ENCODE measurements at places on chromosomes 11 and 22.

DNA sequence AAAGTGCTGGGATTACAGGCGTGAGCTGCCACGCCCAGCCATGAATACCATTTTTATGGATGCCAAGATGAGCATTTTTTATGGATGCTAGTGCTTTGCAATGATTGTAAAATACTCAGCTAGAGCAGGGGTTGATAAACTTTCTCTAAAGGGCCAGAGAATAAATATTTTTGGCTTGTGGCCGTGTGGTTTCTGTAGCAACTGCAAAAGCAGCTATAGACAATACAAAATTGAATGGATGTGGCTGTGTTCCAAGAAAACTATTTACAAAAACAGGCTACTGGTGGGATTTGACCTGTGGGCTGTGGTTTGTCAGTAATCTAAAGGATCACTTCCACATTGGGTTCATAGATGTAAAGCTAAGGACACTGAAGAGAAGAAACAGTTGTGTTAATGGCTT is 56.0 kb downstream of the COMMD9 start:
- DNase-seq = no peak

- no peak for DNase-seq
These were observed 1.2 kb upstream of the CXCR5 start for GRCh38 chr11:118882491-118882890.

DNA sequence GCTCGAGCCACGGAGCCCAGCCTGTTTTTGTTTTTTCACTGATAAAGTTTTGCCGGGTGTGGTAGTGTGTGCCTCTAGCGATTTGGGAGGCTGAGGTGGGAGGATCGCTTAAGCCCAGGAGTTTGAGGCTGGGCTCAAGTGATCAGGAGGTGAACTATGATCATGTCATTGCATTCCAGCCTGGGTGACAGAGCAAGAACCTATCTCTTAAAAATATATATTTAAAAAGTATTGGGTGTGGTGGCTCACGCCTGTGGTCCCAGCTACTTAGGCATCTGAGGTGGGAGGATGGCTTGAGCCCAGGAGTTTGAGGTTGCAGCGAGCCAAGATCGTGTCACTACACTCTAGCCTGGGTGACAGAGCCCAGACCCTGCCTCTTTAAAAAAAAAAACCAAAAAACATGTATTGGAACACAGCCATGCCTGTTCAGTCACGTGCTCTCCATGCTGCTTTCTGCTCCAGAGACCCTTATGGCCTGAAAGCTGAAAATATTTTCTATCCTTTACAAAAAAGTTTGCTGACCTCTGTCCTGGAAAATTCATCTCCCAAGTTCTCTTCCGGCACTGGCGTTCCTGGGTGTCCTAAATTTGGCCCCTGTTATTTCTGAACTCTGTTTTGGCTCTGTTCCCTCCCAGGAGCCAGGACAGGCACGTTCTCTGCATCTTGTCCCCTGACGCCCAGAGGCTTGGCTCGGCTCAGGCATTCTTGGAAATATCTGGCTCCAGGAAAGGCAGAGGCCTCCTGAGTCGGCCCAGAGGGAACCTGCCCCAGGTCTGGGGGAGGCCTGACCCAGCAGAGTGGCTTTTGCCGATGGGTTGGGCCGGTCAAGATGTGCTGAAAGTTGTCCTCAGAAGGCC is 61.3 kb upstream of the PPP6R3 start:
- no peak for DNase-seq

DNA sequence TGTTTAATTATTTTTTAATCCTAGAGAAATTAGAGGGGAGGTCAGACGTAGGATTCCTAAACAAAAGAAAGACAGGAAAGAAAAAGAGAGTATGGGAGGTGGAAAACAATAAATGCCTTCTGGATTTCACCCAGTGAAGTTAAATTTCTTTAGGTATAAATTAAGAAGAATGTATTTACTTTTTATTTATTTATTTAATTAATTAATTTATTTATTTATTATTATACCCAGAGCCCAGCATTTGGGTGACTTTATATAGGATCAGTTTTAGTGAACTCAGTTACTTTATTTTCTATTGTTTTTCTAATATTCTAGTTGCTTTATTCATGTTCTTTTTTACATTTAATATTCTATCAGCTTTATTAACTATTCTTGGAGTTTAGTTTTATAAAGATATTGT is 551.8 kb downstream of the LUZP2 start:
- no peak for DNase-seq

- no peak for DNase-seq
These were observed 80.0 kb downstream of the CTTN start for GRCh38 chr11:70478166-70478890.

DNA sequence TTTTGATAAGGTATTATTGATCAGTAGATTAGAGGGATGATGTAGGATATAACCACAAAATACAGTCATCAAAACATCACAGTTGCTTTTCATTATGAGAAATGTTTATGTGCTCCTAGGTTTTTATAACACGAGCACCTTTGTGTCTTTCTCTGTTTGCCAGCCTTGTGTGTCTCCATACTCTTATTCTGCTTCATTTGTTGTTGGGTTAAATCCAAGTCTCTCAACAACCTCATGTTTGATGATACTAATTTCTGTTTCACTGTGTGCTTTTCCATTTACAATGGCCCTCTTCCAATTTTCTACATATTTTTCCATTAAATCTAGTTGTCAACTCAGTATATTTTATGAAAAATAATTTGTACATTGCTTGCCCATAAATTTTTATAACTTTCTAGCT is 107.7 kb upstream of the POU2AF2 start:
- no peak for DNase-seq

GRCh38 chr11:116330439-116331185 is 442.2 kb downstream of the BUD13 start:
- no peak for DNase-seq

GRCh38 chr22:29171721-29172120 is 34.0 kb upstream of the EMID1 start:
- DNase-seq = no peak

DNA sequence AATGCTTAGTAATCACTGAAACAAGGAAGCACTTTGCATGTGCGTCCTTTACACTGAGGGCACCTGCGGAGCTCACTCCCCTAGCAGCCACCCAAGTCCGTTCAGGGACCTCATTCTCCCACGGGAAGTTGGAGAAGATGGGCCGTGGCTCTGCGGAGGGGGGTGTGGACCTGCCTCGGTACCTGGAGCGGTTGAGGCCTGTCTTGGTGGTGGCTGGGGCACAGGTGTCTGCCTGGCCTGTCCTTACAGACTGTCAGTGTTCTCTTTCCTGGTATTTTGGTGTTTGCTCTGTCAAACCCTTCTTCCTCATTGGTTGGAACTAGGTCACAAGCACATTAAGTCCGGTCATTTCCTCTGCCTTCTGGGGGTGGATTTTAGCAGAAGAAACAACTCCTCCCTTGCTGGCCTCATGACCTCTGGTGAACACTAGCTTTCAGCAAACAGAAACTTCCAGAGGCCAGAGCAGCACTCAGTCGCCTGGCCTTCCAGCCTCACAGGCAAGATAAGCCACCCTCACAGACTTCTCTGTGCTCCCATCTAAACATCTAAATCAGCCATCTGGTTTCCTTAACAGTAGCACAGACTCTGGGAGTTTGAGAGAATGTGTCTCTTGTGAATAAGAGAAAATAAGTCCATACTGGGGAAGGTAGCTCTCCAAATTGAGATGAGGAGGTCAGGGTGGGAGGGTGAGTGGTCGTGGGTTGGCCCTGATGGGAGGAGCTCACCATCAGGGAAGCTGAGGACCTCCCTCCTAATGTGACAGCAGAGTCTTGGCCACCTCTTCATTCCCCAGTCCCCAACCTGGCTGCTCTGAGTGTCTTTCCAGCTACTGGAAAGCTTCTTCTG is 8.6 kb downstream of the SNAP29 start:
- DNase-seq = no peak

DNA sequence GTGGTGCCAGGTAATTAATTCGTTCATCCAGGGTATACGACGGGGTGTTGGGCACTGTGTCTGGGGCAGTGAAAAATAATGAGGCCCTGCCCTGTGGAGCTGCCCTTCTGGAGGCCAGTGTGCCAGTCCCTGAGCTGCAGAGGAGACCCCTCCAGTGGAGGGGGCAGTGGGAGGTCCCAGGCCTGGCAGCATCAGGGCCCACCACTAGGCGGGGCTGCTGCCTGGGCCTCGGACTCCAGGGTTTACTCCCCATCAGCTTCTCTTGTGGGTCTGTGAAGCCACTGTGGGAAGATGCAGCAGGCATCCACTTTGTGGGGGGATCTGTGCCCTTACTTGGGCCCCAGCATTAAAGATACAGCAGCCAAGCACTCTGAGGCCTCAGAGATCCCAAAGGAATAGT is 17.4 kb upstream of the TMPRSS6 start:
- no peak for DNase-seq

DNA sequence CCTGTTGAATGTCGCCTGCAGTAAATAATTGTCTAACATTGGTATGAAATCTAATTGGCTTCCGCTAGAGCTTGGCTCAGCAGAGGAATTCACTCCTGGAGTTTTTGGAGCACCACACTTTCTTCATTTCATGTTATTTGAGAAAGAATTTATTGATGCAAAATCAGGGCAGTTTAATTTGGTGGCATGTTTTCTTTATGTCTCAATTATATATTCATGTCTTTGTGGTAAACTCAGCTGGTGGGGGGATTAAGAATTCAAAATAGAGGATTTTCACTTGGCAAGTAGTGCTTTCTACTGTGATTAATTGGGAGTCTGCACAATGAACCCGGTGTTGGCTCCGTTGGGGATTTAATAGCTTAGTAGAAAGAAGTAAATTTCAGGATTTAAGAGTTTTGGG is 784.4 kb downstream of the NTM start:
- no peak for DNase-seq

GRCh38 chr22:30121960-30122359 is 41.7 kb downstream of the HORMAD2 start:
- no peak for DNase-seq
